ENCODE measurements at places on chromosomes 5 and 9. TPM values are rescaled to one million over a fixed set of nuclear protein-coding genes. Genes with fewer than 3 reads are reported as not detected.

- no peaks in the 10 kb centered on the region for H3K36me3 ChIP-seq
- no peak for DNase-seq
- no peaks in the 10 kb centered on the region for H3K27me3 ChIP-seq
- no peaks in the 10 kb centered on the region for H3K4me1 ChIP-seq
- no peak overlapping the region for H3K27ac ChIP-seq
These were observed 74.3 kb downstream of the ACTBL2 start for GRCh38 chr5:57408285-57408684.

Gene SPINK7
- not detected for total RNA-seq

Gene PCA3
- total RNA-seq, result not detected

Gene IRF1
- total RNA-seq, result 16.0 TPM

GRCh38 chr9:5838884-5839571, 6.1 kb upstream of the ERMP1 start:
- no peaks in the 10 kb centered on the region for H3K36me3 ChIP-seq
- peaks cover 28% of the 10 kb centered on the region for H3K4me1 ChIP-seq
- no peaks in the 10 kb centered on the region for H3K27me3 ChIP-seq

GRCh38 chr9:117919538-117919937, 215.3 kb downstream of the TLR4 start:
- H3K27ac ChIP-seq, result no peak overlapping the region
- H3K4me3 ChIP-seq, result no peak overlapping the region

- H3K4me1 ChIP-seq, result no peaks in the 10 kb centered on the region
- no peak overlapping the region for H3K27ac ChIP-seq
- no peaks in the 10 kb centered on the region for H3K36me3 ChIP-seq
These were observed 276.4 kb downstream of the NR2F1-AS1 start for GRCh38 chr5:93304456-93305250.

Gene CAST
- total RNA-seq, result 426 TPM

Gene GNA14
- not detected for total RNA-seq

Gene IRX2
- total RNA-seq, result 44.1 TPM

- DNase-seq, result peak; percentile 62
- no peaks in the 10 kb centered on the region for H3K36me3 ChIP-seq
These were observed 351.1 kb upstream of the RIOK2 start for GRCh38 chr5:97534166-97534565.

GRCh38 chr9:1429297-1429696, 379.1 kb downstream of the DMRT2 start:
- no peaks in the 10 kb centered on the region for H3K4me1 ChIP-seq
- no peak overlapping the region for H3K27ac ChIP-seq
- no peaks in the 10 kb centered on the region for H3K36me3 ChIP-seq
- peak; percentile 31 for DNase-seq

Gene THOC3
- 81.0 TPM for total RNA-seq

DNA sequence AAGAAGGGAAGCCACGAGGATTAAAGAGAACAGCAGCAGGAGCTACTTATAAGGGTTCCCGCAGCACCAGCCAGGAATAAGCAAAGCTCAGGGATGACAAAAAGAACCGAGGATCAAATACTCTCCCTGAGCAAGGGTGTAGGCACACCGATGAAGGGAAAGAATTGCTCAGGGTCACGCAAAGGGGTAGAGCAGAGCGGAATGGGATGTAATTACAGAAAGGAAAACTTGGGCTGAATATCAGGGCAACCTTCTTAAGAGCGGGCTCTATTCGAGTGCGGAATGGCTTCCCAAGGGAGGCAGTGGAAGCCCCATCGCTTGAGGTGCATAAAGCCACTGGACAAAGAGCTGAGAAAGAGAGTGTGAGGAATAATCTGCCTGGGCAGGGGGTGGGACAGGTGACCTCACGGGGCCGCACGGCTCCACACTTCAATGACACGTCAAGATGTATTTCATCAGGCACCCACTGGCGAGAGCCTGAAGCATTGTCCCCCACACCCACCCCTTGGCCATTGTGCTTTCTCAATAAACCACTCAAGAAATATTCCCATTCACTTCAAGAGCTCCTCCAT, 162.2 kb downstream of the EBF1 start:
- no peaks in the 10 kb centered on the region for H3K4me1 ChIP-seq
- no peak overlapping the region for H3K4me3 ChIP-seq
- DNase-seq, result no peak
- no peak overlapping the region for H3K27ac ChIP-seq
- no peaks in the 10 kb centered on the region for H3K27me3 ChIP-seq
- no peaks in the 10 kb centered on the region for H3K36me3 ChIP-seq

- H3K27me3 ChIP-seq, result no peaks in the 10 kb centered on the region
- H3K36me3 ChIP-seq, result no peaks in the 10 kb centered on the region
- H3K27ac ChIP-seq, result no peak overlapping the region
- H3K4me1 ChIP-seq, result no peaks in the 10 kb centered on the region
These were observed 599.5 kb upstream of the PTGER4 start for GRCh38 chr5:40080191-40080590.

Gene GLRA1
- not detected for total RNA-seq

DNA sequence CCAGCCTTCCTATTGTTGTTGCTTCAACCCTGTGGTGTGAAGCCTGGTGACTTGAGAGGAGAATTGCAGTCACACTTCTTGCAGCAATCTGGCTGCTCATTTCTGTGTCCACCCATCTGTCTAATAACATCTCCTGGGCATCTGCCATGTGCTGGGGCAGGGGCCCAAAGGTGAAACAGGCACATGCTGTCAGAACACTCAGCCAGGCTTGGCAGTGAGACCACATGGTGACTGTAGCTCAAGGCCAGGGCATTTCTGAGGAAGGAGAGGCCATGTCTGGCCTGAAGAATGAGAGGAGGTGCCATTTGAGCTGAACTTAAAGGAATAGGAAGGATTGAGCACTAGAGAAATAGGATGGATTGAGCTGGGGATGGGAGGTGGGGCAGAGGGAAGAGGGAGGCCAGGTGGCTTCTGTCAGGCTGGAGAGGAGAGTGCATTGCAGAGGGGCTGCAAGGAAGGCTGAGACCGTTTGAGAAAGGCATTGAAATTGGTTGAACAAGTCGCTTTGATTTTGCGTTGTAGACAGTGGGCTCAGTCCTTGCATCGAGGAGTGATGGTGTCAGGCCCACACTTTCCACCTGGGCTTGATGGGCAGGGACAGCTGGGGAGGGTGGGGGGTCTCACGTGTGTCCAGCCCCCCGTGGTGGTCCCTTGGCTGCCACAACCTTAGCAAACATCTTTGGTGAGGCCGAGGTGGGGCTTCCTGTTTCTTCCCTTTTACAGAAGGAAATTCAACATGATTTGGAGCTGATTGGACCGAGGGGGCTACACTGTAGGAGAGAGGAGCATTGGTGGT, 222.4 kb downstream of the CACNA1B start:
- H3K27ac ChIP-seq, result no peak overlapping the region
- no peak for DNase-seq
- no peak overlapping the region for H3K4me3 ChIP-seq
- H3K27me3 ChIP-seq, result no peaks in the 10 kb centered on the region
- no peaks in the 10 kb centered on the region for H3K36me3 ChIP-seq

DNA sequence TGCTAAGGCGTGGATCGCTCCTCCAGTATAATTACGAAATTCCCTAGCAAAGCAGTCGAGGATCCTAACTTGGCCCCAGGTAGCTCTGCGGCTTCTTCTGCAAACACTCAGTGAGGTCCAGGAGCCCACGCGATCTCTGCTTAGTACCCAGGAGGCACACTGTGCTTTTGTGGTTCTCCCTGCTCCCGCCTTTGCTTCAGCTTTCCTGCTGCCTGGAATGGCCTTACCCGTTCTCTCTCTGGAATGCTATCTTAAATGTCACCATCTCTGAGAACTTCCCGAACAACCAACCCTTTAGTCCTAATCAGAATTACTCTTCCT, 639 bp downstream of the INVS start:
- no peaks in the 10 kb centered on the region for H3K27me3 ChIP-seq
- H3K4me3 ChIP-seq, result peak overlapping the region; percentile 99
- H3K4me1 ChIP-seq, result peaks cover 6% of the 10 kb centered on the region
- no peaks in the 10 kb centered on the region for H3K36me3 ChIP-seq
- peak; percentile 43 for DNase-seq
- peak overlapping the region; percentile 97 for H3K27ac ChIP-seq

- DNase-seq, result no peak
- no peak overlapping the region for H3K4me3 ChIP-seq
- no peaks in the 10 kb centered on the region for H3K27me3 ChIP-seq
- no peak overlapping the region for H3K27ac ChIP-seq
- H3K36me3 ChIP-seq, result no peaks in the 10 kb centered on the region
These were observed 15.8 kb downstream of the RICTOR start for GRCh38 chr5:39058178-39058921.

DNA sequence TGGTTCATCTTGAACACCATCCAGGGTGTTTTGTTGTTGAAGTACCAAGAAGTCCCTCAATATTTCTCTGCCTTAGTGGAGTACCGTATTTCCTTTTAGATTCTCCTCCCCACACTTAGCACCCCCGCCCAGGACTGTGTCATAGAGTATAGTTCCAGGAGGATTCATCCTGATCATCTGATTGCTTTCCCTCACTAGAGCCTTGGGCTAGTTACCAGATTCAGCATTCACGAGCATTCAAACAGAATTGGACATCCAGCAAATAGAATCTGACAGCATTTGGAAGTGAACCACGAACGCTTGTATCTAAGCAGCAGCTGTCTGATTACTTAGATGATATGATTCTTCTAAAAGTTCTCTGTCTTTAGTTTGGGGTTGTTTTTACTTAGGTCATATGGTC, 248.1 kb upstream of the TAS2R1 start:
- H3K27ac ChIP-seq, result no peak overlapping the region
- no peak overlapping the region for H3K4me3 ChIP-seq
- no peaks in the 10 kb centered on the region for H3K36me3 ChIP-seq
- H3K4me1 ChIP-seq, result no peaks in the 10 kb centered on the region

DNA sequence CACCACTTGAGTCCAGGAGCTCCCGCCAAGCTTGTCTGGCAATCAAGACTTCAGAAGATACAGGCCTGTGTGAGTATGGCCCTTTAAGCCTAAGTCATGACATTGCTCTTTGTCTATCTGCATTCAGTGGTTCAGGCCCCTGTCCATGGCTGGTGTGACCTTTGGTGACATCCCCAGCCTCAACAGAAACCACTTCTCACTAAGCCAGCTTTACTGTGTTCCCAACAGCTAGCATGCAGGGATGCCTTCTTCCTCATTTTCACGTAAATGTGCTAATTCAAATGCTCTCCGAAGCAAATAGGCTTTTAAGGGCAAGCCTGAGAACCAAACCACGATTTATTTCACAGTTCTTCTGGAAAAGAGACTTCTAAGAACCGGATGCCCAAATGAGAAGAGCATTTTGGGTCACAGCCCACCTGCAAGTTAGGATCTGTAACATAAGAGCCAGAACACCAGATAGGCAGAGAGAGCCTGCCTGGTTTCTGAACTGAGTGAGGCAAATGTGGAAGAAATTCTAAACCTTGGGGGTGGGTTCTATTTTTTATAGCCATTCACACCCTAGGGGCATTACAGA, 14.9 kb downstream of the CD180 start:
- no peak overlapping the region for H3K4me3 ChIP-seq
- no peak for DNase-seq
- H3K36me3 ChIP-seq, result no peaks in the 10 kb centered on the region
- no peak overlapping the region for H3K27ac ChIP-seq
- no peaks in the 10 kb centered on the region for H3K27me3 ChIP-seq
- H3K4me1 ChIP-seq, result no peaks in the 10 kb centered on the region

DNA sequence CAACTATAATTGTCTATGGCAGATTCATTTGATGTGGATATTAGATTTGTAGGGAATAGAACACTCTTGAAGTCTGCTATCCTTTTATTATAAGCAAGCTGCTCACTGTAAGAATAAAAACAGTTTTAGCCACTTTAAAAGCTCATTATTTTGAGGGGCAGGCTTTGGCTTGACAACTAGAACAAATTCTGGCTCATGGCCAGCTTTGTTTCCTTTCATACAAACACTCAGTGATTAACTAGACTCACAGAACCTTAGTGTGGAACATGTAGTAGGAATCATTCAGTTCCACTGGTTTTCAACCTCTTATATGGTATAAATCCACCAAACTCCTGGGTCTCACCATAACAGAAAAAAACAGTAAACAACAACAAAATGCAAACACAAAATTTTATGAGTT, 27.4 kb upstream of the CEP120 start:
- no peaks in the 10 kb centered on the region for H3K4me1 ChIP-seq
- H3K27me3 ChIP-seq, result no peaks in the 10 kb centered on the region
- H3K4me3 ChIP-seq, result no peak overlapping the region
- no peak overlapping the region for H3K27ac ChIP-seq
- H3K36me3 ChIP-seq, result no peaks in the 10 kb centered on the region

- H3K4me1 ChIP-seq, result no peaks in the 10 kb centered on the region
- DNase-seq, result no peak
- H3K27me3 ChIP-seq, result no peaks in the 10 kb centered on the region
- no peak overlapping the region for H3K4me3 ChIP-seq
These were observed 47.1 kb downstream of the MAT2B start for GRCh38 chr5:163552536-163552935.

GRCh38 chr9:124047251-124047672, 35.7 kb downstream of the LHX2 start:
- H3K4me1 ChIP-seq, result no peaks in the 10 kb centered on the region
- no peaks in the 10 kb centered on the region for H3K27me3 ChIP-seq
- no peak overlapping the region for H3K27ac ChIP-seq
- no peaks in the 10 kb centered on the region for H3K36me3 ChIP-seq
- H3K4me3 ChIP-seq, result no peak overlapping the region
- no peak for DNase-seq

Gene AQP7
- total RNA-seq, result 2.4 TPM

- H3K4me3 ChIP-seq, result no peak overlapping the region
- no peaks in the 10 kb centered on the region for H3K36me3 ChIP-seq
- no peaks in the 10 kb centered on the region for H3K4me1 ChIP-seq
These were observed 267.0 kb upstream of the TYRP1 start for GRCh38 chr9:12425878-12426864.

- peaks cover 14% of the 10 kb centered on the region for H3K4me1 ChIP-seq
- DNase-seq, result no peak
- no peaks in the 10 kb centered on the region for H3K36me3 ChIP-seq
- no peaks in the 10 kb centered on the region for H3K27me3 ChIP-seq
- no peak overlapping the region for H3K4me3 ChIP-seq
These were observed 61.7 kb downstream of the OTULIN start for GRCh38 chr5:14726066-14726838.

GRCh38 chr5:15959370-15960164, 220.0 kb downstream of the MARCHF11 start:
- no peak overlapping the region for H3K4me3 ChIP-seq
- no peaks in the 10 kb centered on the region for H3K36me3 ChIP-seq
- no peak for DNase-seq
- no peaks in the 10 kb centered on the region for H3K27me3 ChIP-seq
- no peaks in the 10 kb centered on the region for H3K4me1 ChIP-seq

Gene TMEM8B
- 4.8 TPM for total RNA-seq

GRCh38 chr5:174505621-174506020, 218.8 kb upstream of the MSX2 start:
- H3K36me3 ChIP-seq, result no peaks in the 10 kb centered on the region
- DNase-seq, result no peak
- H3K27ac ChIP-seq, result no peak overlapping the region
- H3K4me3 ChIP-seq, result no peak overlapping the region

All from Caco-2 (cell line).